Tibial nerve (tissue), 4 donors: ENCODE measurements at places on chromosomes 11 and 22.

DNA sequence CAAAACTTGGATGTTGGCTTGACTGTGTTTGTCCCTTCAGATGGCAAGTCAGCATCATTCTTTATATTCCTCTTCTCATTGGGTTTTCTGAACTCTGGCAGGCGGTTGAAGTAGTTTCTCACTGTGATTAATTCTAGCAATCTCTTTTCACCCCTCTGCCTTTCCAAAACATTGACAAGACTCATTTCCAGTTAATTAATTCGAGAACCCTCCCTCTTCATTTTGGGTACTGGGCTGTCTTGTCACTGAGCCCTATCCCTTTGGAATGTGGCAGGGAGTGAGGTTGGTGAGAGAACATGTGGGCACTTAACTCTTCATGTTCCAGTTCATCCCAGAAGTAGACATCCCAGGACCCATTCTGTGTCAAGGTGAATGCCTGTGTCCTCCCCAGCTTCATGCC lies 133.0 kb downstream of the WNT7B start:
- no peaks in the 10 kb centered on the region for H3K27me3 ChIP-seq
- H3K4me1 ChIP-seq: no peaks in the 10 kb centered on the region
- no peak overlapping the region for H3K4me3 ChIP-seq
- DNase-seq: no peak
- no peak overlapping the region for H3K27ac ChIP-seq
- no peaks in the 10 kb centered on the region for H3K36me3 ChIP-seq

GRCh38 chr22:48880749-48881148 lies 946.9 kb downstream of the BRD1 start:
- peaks cover 12% of the 10 kb centered on the region for H3K4me1 ChIP-seq
- no peak overlapping the region for H3K27ac ChIP-seq
- peaks cover 5% of the 10 kb centered on the region for H3K36me3 ChIP-seq
- H3K4me3 ChIP-seq: no peak overlapping the region

- no peaks in the 10 kb centered on the region for H3K27me3 ChIP-seq
- no peak overlapping the region for H3K4me3 ChIP-seq
- H3K36me3 ChIP-seq: no peaks in the 10 kb centered on the region
- no peaks in the 10 kb centered on the region for H3K4me1 ChIP-seq
These were observed 568.9 kb downstream of the LUZP2 start for GRCh38 chr11:25065746-25066145.

DNA sequence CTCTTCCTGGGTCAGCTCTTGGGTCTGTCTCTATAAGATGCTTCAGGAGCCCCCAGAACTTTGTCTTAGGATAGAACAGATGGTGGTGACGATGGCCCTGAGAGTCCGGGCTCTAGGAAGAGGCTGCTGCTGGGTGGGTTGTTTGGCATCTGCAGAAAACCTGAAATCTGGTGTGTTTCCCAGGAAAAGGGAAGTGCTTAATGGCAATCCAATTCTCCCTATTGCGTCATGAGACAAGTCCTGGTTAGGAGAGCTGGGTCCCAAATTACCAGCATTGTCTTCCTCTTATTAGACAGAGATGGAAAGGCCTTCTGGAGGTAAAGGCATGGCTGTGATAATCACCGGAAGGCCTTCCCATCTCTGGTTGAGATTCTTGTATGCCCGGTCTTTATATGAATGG lies 48.9 kb upstream of the GRAMD1B start:
- no peak for DNase-seq
- no peak overlapping the region for H3K4me3 ChIP-seq
- no peaks in the 10 kb centered on the region for H3K4me1 ChIP-seq

GRCh38 chr22:39176143-39176713 lies 23.7 kb upstream of the CBX7 start:
- DNase-seq: peak; percentile 52
- no peaks in the 10 kb centered on the region for H3K27me3 ChIP-seq
- H3K4me3 ChIP-seq: no peak overlapping the region
- no peaks in the 10 kb centered on the region for H3K36me3 ChIP-seq

DNA sequence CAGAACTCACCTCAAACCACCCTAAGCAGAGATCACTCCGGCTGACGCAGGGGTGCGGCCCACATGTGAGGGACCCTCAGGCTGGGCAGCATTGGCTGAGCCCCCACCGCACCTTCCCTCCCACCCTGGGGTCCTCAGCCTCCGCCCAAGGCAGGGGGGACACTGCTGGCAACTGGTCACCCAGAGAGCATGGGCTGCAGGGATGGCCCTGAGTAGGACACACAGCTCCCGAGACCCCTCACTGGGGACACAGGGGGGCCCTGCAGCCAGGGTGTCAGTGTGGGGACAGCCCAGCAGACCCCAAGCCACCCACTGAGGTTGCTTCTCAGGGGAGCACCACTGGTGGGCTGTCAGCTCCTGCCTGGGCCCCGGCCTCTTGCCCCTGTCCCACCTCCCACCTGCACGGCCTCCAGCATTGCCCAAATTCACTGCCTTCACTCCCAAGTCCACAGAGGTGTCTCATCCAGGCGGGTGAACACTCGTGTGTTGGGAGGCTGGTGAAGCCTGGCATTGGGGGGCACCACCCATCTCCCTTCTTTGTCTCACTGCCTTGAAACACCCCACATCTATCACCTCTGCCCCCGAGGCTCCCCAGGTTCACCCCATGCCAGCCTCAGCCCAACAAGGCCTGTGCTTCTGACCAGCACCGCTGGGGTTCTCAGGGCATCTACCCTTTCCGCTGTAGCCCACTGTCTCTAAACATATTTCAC lies 4.7 kb downstream of the C11orf21 start:
- no peaks in the 10 kb centered on the region for H3K27me3 ChIP-seq
- no peak for DNase-seq
- no peaks in the 10 kb centered on the region for H3K4me1 ChIP-seq

DNA sequence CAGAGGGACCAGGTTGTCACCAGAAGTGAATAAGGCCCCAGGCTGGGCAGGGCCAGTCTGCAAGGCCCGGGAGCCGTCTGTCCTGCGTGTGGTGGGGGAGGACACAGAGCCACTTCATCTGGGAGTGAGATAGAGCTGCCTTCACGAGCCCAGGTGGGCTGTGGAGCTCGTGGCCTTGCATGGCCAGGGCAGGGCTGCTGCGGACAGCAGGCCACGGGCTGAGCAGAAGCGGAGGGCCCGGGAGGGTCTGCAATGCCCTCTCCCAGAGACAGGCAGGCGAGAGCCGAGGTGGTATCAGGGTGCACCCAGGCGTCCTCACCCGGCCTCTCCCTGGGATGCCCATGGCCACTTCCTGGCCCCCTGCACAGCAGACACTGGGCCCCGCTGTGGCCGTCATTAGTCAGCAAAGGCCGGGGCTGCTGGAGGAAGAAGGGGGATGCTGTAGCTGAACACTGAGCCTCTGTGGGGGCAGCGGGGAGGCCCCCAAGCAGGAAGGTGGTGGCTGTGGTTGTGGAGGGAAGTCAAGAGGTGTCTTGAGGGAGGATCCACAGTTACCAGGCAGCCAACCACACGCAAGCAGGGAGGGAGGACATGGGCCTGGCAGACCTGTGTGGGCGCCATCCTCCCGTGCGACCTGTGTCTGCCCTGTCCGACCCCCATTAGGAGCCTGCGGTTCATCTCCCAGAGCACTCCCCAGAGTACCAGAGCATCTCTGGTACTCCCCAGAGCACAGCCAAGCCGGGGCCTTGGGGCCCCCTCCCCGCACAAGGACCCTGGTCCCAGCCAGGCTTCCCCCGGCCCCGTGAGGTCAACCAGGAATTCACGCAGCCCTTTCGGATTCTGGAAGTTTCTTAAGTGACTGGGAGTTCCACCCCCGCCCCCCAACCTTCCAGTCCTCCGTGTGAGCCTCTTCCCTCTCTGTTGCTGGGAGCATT lies 1109.5 kb downstream of the BRD1 start:
- peaks cover 16% of the 10 kb centered on the region for H3K4me1 ChIP-seq
- H3K27me3 ChIP-seq: no peaks in the 10 kb centered on the region
- H3K36me3 ChIP-seq: peaks cover 8% of the 10 kb centered on the region
- H3K4me3 ChIP-seq: no peak overlapping the region
- H3K27ac ChIP-seq: peak overlapping the region; percentile 23

- no peaks in the 10 kb centered on the region for H3K36me3 ChIP-seq
- H3K4me1 ChIP-seq: no peaks in the 10 kb centered on the region
- H3K4me3 ChIP-seq: peak within 1 kb of the TSS; percentile 64
- H3K27ac ChIP-seq: no peak within 1 kb of the TSS
These were observed at the start of gene PGR for GRCh38 chr11:101129203-101129943. TSS of gene PGR (minus strand) at chr11:101129813. CDS start at chr11:101129070, 743 bp downstream.

DNA sequence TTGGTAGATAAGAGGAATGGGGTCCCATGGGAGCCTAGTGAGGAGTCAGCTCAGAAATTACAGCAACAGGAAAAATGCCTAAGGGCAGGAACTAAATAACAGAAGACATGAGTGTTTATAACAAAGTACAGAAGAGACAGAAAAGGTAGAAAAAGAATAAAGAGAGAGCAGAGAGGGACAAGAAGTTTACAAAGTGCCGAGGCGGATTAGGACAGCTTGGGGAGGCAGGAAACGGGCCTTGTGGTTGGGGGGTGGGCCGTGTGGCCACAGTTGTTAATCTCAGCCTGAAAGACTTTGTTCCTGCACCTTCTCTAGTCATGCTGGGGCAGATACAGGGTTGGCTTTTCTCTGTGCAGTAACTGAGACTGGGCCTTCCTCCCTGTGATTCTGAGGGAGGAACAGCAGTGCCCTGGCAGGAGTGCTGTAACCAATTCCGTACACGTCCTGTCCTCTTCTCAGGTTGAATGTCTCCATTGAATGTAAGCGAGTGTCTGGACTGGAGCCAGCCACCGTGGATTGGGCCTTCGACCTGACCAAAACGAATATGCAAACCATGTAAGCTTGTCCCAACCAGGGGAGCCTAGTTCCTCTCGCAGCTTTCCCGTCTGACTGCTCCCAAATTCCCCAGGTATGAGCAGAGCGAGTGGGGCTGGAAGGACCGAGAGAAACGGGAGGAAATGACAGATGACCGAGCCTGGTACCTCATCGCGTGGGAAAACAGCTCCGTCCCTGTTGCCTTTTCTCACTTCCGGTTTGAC lies 13.2 kb downstream of the NAA40 start:
- no peaks in the 10 kb centered on the region for H3K27me3 ChIP-seq
- H3K4me1 ChIP-seq: no peaks in the 10 kb centered on the region
- no peaks in the 10 kb centered on the region for H3K36me3 ChIP-seq
- no peak overlapping the region for H3K4me3 ChIP-seq

DNA sequence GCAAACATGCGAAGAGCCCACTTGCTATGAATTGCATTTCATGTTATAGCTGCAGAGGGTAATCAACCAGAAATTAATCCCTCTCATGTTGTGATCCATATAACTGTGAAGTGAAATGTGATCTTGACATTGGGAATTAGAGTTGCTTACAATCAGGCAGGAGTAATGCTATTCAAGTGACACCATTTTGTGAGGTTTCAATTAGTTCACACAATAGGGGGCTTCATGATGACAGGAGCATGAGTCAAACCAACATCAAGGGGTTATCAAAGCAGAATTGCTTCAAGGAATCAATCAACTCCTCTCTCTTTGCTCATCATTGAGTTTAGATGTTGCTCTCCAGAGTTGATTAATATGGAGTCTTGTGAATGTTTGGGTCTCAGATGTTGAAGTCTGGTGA lies 1585.2 kb upstream of the TENM4 start:
- no peak overlapping the region for H3K4me3 ChIP-seq
- no peaks in the 10 kb centered on the region for H3K36me3 ChIP-seq
- no peaks in the 10 kb centered on the region for H3K27me3 ChIP-seq
- no peak overlapping the region for H3K27ac ChIP-seq
- DNase-seq: no peak

GRCh38 chr11:60206616-60207015 lies 23.7 kb upstream of the MS4A6A start:
- H3K27me3 ChIP-seq: no peaks in the 10 kb centered on the region
- H3K4me3 ChIP-seq: no peak overlapping the region
- no peak for DNase-seq
- H3K27ac ChIP-seq: no peak overlapping the region
- H3K36me3 ChIP-seq: no peaks in the 10 kb centered on the region

DNA sequence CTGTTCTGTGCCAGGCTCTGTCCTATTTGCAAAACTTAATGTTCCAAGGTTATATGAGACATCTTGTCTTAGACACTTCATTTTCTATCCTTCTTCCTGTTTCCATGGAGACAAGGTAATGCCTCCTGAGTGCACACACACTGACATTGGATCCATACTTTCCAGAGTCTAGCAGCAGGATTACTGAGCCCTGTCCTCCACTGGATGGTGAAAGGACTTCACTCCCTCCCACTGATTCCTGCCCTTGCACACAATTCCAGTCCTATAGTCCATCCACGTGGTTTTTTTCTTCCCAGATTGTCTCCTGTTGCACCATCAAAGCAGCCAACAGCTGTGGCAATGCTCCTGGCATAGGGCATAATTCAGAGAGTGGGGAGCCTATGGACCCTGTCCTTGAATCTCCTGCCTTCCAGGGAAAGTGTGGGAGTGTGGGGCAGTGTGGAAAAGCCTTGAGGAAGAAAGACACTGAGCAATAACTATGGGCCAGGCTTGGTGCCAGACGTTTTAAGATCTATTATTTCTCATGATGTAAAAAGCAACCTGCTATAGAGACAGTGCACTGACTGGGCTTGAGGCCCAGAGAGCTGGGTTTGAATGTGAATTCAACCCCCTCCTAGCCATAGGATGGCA lies 31.3 kb downstream of the SERPINH1 start:
- H3K4me1 ChIP-seq: no peaks in the 10 kb centered on the region
- H3K36me3 ChIP-seq: no peaks in the 10 kb centered on the region
- H3K27me3 ChIP-seq: no peaks in the 10 kb centered on the region
- no peak overlapping the region for H3K4me3 ChIP-seq

- H3K4me1 ChIP-seq: no peaks in the 10 kb centered on the region
- no peak overlapping the region for H3K4me3 ChIP-seq
- no peak for DNase-seq
- H3K27me3 ChIP-seq: no peaks in the 10 kb centered on the region
- no peaks in the 10 kb centered on the region for H3K36me3 ChIP-seq
These were observed 67.3 kb upstream of the SHISAL1 start for GRCh38 chr22:44379817-44380755.

GRCh38 chr11:66268952-66269905 lies 790 bp downstream of the RAB1B start:
- H3K4me1 ChIP-seq: peaks cover 20% of the 10 kb centered on the region
- no peaks in the 10 kb centered on the region for H3K27me3 ChIP-seq
- DNase-seq: no peak
- peaks cover 52% of the 10 kb centered on the region for H3K36me3 ChIP-seq
- peak overlapping the region; percentile 90 for H3K4me3 ChIP-seq

DNA sequence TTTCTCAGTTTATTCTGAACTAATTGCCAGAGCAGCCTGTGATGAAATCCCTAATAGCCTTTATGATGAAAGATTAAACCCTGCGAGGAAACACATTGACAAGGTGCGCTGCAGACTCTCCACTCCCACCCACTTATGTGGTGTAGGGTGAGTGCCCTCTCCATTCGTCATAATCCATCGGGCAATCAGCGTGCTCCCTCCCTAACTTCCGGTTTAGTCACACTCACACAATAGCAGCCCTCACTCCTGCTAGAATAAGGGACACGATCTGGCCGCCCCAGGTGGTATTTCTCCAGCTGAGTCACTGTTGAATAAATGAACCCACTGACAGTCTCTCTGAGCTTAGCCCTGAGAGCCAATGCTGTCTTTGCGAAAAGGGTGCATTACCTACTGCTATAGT lies 188.3 kb downstream of the OPCML start:
- H3K27me3 ChIP-seq: no peaks in the 10 kb centered on the region
- no peak overlapping the region for H3K27ac ChIP-seq
- H3K36me3 ChIP-seq: no peaks in the 10 kb centered on the region
- H3K4me3 ChIP-seq: no peak overlapping the region
- H3K4me1 ChIP-seq: no peaks in the 10 kb centered on the region
